ENCODE measurements at places on chromosomes 11 and 22.

GRCh38 chr11:126896025-126896424, 104.5 kb downstream of the KIRREL3 start:
- no peak for DNase-seq

DNA sequence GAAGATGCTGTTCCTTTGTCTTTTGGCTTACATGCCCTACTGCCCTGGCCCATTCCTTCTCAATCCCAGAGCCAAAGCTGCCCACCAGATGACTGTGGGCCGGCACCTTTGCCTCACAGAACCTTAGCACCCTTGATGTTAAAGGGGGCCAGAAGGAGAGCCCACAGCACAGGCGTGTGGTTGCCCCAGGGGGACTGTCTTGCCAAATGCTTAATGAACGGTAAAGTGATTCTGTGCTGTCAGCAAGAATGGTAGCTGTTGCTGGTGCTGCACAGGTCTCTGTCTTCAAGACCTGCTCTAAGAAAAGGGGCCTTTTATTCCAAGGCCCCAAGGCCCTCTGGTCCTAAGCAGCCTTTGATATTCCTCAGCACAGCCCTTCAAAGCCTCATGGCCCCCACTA, 113.3 kb downstream of the MORC2 start:
- peak; percentile 37 for DNase-seq

DNA sequence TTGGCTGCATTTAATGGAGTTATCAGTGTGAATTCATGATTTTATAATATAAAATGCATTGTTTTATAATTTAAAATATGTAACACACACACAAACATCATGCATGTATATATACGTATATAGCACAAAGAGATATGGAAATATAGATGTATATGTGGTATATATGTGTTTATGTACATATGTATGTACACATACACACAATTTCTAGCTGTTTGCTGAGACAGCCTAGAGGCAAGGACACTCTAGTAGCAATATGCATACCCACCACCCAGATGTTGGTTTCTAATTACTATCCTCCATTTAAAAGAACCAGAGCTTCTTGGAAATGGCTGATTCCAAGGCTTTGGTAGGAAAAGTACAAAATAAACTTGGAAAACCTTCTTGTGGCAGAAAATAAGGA, 50.4 kb downstream of the RBFOX2 start:
- no peak for DNase-seq

GRCh38 chr22:23804781-23805291, 18.1 kb downstream of the SMARCB1 start:
- no peak for DNase-seq

GRCh38 chr11:117638911-117639543, 158.0 kb downstream of the DSCAML1 start:
- no peak for DNase-seq

DNA sequence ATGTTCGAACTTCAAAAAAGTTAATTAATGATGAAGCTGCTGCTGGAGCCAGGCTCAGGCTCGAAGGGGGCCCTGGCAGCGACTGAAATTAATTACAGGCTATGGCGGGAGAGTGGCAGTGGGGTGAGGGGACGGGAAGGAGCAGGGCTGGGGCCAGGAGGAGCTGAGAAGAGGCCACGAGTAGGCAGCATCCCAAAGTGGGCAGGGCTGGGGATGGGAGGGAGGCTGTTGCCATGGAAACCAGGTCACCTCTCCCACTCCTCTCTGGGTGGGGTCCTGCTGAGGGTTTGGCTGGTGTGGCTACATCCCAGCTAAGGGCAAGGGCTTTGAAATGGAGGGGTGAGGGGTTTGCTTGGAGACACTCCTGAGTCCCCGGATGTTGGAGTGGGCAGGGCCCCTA, 23.9 kb downstream of the CACNA1I start:
- no peak for DNase-seq

DNA sequence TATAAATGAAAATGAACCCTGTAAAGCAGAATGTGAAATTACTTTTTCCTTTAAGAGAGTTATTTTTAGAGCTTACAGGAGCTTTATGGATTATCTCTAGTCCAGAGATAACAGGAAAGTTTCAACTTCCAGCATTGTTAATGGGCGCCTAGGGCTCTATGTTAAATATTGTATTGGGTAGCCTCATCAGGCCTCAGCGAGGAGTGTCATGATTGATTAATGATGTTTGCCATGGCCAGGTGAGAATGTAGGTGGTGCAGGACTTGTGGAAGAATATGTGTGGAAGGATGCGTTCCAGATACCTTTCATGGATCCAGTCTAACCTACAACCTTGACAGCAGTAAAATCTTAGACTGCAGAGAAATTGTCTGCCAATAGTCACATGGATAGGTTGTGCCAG, 50.6 kb downstream of the ME3 start:
- no peak for DNase-seq

- no peak for DNase-seq
These were observed 84.0 kb downstream of the MYEOV start for GRCh38 chr11:69377953-69378302.

- no peak for DNase-seq
These were observed 28.2 kb downstream of the GGT5 start for GRCh38 chr22:24216541-24217209.

DNA sequence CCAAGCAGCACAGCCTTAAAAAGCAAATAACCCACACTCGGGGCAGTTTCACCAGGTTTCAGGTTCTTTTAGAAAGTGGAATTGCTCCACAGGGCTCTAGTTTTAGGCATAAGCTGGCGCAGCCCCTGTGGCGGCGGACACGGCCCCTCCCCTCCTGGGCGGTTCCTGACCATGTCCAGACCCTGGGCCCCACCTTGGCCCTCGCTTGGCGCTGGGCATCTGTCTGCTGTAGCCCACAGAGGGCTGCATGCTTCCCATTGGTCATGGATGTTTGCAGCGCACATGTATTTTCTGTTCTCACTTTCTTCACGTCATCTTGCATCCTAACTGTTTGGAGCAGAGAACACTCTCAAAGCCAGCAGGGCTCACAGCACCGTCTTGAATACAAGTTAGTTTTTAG, 244.3 kb downstream of the BRD1 start:
- no peak for DNase-seq

DNA sequence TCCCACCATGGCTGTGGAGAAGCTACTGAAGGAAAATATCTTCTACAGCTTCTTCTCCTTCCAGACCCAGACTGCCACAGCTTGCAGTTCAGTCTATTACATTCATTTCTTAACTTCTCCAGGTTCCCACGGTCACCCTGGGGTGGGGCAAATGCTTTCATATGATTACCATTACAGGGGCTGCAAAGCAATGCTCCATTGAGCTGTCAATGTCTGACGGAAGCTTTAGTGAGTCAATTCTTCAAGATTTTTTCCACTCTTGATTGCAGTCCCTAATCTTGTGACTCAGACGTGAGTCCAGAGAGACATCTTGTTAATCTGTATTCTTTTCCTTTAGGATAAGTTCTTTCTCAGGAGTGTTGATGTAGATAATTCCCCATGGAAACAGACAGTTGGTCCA, 233.4 kb upstream of the DDI1 start:
- DNase-seq: no peak

GRCh38 chr11:20238712-20239111, 78.4 kb upstream of the DBX1 start:
- DNase-seq: no peak

DNA sequence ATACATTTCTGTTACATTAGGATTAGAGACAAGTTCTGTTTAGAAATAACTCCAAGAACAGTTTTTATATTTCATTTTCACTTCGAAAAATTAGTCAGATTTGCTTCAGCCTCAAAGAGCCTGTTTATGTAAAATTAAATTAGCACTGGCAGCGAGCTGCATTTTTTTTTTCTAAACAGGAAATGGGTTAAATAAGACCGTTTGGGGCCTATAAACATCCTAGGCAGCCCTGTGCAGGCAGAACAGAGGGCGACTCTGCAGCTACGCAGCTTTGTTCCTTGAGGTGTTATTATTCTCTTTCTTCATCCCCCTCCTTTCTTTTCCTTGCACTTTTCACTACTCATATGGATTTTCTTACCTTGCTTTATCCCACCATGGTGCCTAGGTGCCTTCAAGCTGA, 48.7 kb downstream of the CWC15 start:
- no peak for DNase-seq

DNA sequence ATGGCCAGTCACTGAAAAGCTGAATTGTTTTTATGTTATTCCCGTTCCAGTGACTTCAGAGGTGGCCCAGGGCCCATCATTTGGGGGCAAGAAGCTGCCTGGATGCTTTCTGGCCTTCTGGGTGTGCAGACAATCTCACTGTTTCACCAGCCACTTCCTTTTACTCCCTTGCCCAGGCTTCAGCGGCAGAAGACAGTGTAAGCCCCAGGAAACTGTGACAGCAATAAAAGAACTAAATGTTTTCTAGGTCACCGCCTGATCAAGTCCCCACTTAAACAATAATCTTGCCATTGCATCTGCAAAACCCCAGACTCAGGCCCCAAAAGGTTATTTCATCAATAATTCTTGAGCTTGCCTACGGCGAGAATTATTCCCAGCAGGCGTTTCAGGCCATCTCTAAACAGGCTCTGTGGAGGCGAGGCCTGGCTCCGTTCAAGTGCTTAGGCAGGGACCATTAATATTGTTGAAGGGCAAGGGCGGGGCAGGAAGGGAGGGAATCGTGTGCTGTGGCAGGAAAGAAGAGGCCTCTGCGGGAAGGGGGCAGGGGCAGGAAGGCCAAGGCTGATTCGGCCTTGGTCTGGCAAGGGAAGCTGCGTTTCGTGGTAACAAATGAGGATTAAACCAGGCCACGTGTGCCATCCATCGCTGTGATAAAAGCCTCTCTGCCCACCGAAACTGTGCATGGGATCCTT, 252.3 kb downstream of the KIRREL3 start:
- DNase-seq: no peak

DNA sequence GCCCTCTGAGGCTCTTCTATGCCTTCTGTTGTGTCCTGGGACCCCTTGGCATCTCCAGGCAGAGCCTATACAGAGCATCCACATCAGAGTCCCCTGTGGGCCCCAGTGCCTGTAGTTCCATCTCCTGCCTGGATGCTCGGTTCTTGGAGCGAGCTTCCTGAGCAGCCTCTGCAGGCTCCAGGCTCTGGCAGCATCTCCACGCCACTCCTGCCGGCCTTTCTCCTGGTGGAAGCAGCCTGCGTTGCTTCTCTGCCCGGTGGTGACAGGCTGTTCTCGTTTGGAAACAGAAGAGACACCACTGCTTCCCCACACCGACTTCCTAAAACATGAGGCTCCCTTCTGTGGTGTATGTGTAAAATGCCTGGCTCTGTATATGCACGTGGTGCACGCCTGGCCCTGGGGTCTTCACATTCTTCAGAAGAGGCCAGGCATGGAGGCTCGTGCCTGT, 52.8 kb downstream of the BCR start:
- DNase-seq: no peak

- DNase-seq: no peak
These were observed 8.5 kb upstream of the TMPRSS4 start for GRCh38 chr11:118068206-118068944.

DNA sequence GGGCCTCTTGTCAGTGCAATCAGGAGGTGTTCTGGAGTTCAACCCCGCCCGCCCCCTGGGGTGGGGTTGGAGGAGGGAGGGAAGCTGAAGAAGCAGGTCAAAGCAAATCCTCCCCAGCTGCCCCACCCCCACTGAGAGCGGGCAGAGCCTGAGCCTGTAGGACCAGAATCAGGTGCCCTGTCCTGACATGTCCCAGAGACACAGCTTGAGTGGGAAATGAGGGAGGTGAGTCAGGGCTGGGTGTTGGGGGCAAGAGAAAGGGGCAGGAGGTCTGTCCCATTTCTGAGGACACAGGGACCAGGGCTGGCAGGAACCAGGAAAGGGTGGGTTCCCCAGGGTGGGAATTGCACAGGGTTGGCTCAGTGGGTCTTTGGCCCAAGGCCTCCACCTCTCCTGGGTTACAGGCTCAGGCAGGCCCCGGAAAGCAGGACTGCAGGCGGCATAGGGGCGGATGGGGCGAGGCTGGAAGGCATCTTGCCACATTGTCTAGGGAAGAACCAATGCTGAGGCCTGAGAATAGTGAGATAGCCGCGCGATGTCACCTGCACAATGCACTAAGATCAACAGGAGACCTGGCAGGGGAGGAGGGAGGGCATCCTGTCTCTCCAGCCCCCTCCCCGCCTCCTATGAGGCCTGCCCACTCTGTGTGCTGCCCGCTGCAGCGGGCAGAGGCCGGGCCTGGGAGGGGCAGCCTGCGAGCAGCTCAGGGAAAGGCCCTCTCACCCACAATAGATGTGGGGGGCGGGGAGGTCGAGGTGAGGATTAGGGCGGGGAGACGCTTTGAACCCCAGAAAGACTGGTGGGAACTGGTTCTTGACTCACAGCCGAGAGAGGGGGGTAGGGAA, 32.4 kb downstream of the NECTIN1 start:
- peak; percentile 44 for DNase-seq

DNA sequence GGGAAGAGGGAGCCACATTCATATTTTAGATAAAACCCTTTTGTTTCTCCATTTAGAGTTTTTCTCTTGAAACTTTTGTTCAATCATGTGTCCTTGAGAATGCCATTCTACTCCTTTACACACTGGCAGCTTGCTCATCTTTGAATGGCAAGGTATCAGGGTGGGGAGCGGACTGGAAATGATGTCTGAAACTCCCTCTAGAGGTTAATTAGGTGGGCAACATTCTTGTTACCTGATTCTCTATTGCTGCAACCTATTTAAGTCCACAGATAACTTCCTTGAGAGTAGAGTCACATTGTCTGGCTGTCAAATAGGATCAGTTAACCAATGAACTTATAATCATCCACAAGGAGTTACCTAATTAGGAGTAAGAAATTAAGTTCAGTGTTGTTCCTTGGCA, 533.6 kb upstream of the API5 start:
- no peak for DNase-seq

GRCh38 chr22:41544671-41545476, 604 bp upstream of the POLR3H start:
- no peak for DNase-seq

- no peak for DNase-seq
These were observed 8.4 kb upstream of the ZBED4 start for GRCh38 chr22:49845241-49845640.

- peak; percentile 51 for DNase-seq
These were observed 45.9 kb downstream of the ZNF143 start for GRCh38 chr11:9506489-9507276.

DNA sequence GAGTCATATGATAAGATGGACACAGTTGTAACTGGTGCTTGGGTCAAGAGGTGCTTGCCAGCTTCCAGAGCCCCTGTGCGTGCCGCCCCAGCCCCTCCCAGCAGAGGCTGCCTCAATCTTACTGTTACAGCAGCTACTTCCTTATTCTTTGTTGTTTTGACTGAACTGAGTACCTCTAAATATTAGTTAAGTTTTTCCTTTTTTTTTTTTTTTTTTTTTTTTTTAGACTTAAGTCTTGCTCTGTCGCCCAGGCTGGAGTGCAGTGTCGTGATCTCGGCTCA, 8.8 kb downstream of the ZBED4 start:
- DNase-seq: no peak

- no peak for DNase-seq
These were observed 18.1 kb downstream of the SLC6A5 start for GRCh38 chr11:20617346-20618005.
